Dermis blood vessel endothelial cell (primary cell): ENCODE measurements at places on chromosomes 2 and 18.

GRCh38 chr2:98479959-98480524, 35.4 kb downstream of the INPP4A start:
- peak; percentile 83 for DNase-seq

GRCh38 chr2:12610314-12610713, 106.4 kb upstream of the TRIB2 start:
- DNase-seq = no peak

DNA sequence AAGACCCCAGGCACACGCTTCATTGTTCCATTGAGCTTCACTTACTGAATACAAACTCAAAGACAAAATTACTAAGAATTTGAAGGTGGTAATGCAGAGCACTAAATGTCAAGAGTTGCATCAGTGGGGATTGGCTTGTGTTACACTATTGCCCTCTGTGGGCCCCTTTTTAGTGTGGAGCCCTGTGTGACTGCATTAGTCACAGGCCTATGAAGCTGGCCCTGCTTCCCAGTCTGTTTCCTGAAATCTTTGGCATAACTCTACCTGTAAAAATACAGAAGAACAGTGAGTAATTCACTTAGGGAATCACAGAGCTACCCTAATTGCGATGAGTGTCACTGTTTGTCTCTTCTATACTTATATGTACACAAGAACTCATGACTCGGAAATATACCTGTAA, 40.0 kb upstream of the STPG4 start:
- DNase-seq = peak; percentile 88

- DNase-seq = no peak
Measured at GRCh38 chr2:63013438-63013837, 37.2 kb upstream of the OTX1 start.

DNA sequence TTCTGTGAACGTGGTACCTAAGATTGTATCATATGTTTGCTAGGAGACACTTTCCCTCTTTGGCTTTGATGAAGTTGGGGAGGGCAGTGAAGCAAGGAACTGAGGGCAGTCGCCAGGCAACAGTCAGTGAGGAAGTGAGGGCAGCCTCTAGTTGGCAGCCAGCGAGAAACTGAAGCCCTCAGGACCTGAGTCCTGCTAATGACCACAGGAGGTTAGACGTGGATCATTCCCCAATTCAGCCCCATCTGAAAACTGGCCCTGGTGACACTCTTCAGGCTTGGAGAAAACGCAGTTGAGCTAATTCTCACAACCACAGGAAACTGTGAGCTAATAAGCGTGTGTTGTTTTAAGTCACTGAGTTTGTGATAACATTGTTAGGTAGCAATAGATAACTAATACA, 84.5 kb upstream of the REG3G start:
- no peak for DNase-seq
